Stimulated activated CD4-positive, alpha-beta T cell treated with anti-CD3 and anti-CD28 coated beads, TNF-alpha, amount 100 ng/mL, for 24 hours (primary cell): ENCODE measurements at places on chromosomes 12 and 14.
A peak's percentile ranks its signal among the peaks of the same experiment; 100 is the strongest.

DNA sequence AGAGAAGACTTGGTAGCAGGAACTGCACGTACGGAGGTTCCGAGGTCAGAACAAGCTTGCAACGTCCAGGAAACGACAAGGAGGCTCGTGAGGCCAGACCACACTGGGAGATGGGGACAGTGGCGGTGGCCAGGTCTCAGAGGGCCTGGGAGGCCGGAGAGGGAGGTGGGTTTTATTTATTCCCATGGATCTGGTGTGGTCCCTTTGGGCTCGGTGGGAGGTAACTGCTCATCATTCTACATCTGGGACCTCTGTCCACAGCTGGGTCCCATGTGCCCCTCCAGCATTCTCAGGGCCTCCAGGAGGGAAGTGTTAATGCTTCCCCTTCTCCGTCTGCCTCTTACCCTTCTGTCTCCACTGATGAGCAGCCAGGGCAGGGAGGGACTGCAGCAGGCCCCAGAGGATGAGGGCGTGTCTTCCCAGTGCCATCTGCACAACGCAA is 35.7 kb upstream of the NCOR2 start:
- DNase-seq = no peak

- no peak for DNase-seq
Observed at GRCh38 chr12:118521036-118521370, 144.6 kb downstream of the SUDS3 start.

- no peak for DNase-seq
Observed at GRCh38 chr12:40138526-40138925, 32.6 kb upstream of the SLC2A13 start.

DNA sequence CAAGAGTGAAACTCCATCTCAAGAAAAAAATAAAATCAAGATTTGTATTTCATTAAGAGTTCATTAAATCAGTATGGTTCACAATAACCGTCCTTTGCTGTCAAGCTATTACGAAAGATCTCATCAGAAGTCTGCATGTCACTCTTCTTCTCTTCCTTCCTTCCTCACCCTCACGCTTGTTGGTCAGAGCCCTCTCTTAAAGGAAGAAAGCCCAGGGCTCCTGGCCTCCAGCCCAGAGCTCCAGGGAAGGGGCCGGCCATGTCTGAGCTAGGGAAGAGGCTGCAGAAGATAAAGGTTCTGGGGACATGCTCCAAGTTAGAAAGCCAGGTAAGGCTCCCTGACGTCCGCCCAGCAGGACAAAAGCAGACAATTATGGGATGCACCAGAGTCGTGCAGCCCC is 43.1 kb upstream of the DLK1 start:
- no peak for DNase-seq

- no peak for DNase-seq
Observed at GRCh38 chr12:122079033-122079531, 526 bp downstream of the MLXIP start.

DNA sequence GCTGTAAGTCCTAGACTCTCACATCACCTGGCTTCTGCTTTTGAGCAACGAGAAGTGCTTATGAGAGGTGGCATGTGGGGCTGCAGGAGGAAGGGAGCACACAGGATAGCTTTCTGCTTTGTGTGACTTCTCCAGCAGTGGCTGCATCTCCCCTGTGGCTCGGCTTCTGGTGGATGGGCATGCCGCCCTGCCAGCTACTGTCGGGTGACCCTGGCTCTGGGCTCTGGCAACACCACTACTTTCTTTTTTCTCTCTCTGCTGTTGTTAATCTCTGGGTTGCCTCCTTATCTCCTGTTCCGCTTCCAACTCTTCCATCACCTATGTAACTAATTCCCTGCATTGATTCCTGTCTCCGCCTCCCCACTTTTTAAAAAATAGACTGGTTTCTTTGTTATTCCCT is 209.1 kb upstream of the DAAM1 start:
- DNase-seq = no peak

DNA sequence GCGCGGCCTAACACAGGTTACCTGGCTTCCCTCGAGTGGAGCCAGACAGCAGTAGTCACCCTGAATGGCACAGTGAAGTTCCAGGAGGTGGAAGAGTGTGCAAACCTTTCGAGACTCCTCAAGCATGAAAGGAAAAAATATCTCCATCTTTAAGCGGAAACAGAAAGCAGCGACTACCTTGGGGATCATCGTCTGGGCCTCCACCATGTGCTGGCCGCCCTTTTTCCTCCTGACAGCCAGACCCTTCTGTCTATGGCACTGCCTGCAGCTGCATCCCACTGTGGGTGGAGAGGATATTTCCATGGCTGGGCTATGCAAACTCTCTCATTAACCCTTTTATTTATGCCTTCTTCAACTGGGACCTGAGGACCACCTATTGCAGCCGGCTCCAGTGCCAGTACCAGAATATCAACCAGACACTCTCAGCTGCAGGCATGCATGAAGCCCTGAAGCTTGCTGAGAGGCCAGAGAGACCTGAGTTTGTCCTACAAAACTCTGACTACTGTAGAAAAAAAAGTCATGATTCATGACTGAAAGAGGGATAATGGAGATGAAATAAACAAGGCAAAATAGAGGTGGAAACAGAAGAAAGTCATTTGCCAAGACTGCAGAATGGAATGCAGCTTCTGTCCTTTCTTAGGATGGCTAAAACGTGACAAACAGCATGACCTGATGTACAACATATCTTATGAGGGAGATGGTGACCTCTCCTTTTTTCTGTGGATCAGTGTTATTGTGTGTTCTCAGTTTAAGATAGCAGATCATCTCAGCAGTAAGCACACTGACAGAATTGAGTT is 2.4 kb upstream of the HEBP1 start:
- no peak for DNase-seq

DNA sequence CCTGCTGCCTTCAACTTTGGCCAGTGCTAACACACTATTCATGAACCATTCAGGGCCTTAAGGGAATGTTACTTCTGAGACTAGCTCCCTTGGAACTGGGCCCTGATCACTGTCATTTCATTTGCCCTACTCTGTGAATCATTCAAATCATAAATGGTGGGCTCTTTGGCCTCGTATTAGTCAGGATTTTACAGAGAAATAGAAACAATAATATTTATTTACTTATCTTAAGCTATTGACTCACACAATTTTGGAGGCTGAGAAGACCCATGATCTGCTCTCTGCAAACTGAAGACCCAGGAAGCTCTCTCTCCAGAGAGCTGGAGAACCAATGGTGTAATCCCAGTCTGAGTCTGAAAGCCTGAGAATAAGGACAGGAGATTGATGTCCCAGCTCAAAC is 398.5 kb downstream of the LRIG3 start:
- DNase-seq = no peak

DNA sequence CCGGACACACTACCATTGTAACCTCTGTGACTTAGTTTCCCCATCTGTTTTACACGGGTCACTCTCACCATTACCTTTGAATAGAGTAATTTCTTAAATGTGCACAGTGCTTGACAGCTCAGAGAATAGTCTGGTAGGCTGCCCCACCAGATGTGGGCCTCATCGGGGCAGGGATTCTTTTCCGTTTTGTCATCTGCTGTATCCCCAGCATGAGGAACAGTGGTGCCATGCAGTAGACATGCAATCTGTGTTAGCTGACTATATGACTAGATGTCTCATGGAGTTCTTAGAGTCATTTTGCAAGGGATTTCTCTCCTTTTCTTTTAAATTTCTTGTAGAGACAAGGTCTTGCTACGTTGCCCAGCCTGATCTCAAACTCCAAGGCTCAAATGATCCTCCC is 44.9 kb upstream of the PLEKHG3 start:
- no peak for DNase-seq

DNA sequence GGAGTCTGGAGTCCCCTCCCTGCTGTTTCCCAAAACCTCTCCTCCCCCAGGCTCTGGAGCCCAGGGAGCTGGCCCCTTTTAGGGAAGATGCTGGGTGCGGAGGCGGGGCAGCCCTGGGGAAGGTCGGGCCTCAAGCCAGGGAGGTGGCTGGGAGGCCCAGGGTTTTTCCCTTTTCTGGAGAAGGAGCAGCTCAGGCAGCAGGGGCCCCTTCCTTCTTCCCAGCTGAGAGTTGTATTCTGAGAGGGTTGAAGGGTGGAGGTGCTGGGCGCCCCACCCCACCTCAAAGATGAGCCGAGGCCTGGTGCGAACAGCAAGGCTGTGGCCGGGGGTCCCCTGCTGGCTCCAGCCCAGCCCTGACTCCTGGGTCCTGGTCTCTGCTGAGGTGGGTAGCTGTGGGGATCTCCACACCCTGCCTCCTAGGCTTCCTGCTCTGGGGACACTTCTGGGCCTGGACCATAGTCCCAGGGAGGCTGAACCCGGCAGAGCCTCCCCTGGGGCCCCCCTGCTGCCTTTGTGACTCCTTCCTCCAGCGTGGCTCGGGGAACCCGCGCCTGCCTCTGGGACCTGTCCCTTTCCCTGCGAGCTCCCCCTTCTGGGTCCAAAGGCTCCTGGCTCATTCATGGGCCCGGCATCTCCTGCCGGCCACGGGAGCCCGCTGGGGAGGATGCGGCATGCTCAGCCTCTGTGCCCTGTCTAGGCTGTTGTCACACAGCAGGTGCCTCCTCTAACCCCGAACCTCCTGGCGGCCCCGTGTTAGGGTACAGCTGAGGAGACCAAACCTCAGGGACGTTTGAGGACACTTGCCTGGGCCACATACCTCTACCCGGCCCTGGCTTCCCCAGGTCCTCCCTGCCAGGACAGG is 4.4 kb downstream of the TRMT61A start:
- DNase-seq = no peak

- DNase-seq = no peak
Observed at GRCh38 chr14:39038542-39038941, 64.5 kb downstream of the SEC23A start.

DNA sequence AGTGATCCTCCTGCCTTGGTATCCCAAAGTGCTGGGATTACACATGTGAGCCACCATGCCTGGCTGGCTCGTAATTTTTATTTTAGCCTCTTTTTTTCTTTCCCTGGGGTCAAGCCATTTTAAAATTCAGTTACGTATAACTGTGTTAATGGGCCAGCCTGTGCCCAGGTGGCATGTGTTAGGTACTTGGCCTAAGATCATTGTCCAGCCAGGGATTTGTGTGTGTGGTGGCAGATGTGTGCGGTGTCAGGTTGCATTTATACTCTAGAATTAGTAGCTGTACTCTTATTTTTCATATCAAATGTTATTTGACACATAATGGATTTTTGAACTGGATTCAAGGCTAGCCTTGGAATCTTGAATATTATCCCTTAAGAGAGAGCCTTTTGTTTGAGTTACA is 69.3 kb downstream of the FBXO34 start:
- DNase-seq = no peak

DNA sequence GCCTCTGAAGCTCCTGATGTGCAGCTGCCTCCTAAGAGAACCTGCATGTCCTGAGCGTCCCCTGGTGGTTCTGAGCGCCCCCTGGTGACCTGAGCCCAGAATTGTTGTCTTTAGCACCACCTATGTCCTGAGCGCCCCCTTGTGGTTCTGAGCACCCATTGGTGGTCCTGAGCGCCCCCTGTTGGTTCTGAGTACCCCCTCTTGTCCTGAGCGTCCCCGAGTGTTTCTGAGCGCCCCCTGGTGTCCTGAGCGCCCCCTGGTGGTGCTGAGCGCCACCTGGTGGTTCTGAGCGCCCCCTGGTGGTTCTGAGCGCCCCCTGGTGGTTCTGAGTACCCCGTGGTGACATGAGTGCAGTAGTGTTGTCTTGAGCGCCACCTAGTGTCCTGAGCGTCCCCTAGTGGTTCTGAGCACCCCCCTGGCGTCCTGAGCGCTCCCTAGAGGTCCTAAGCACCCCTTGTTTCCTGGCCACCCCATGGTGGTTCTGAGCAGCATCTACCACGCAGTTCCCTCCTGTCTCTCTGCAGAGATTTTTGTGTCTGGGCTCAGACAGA is 782.5 kb downstream of the TMEM121 start:
- DNase-seq = peak; percentile 77

- DNase-seq = no peak
Observed at GRCh38 chr12:105205322-105206048, 30.5 kb downstream of the APPL2 start.

GRCh38 chr14:77469067-77469505 is 11.2 kb downstream of the AHSA1 start:
- no peak for DNase-seq

- DNase-seq = no peak
Observed at GRCh38 chr12:79194595-79194994, 330.0 kb downstream of the SYT1 start.
